SHP77 treated with DMSO at 0.1 percent for 48 hours (cell line): ENCODE measurements at places on chromosomes 2 and 18.

DNA sequence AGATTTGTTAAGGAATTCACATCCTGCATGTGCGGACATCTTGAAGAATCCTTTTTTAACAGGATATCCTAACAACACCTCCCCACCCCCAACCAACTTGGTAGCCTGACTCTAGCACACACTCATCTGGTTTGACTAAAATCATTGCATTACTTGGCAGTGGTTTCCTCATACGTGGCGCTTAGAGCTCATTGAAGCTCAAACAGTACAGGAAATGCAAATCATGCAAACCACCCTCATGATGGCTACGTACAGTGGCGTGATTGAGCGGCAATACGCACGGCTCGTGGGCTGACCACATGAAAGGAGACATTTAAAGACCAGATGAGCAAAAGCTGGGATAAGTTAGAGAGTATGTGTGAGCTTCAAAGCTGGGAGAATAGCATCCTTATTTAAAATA, 336.2 kb downstream of the ZEB2 start:
- DNase-seq: no peak

GRCh38 chr2:19358242-19359020, at the start of gene OSR1:
TSS of gene OSR1 (minus strand) at chr2:19358623. CDS start at chr2:19353805, 4,818 bp downstream.
- DNase-seq: no peak

DNA sequence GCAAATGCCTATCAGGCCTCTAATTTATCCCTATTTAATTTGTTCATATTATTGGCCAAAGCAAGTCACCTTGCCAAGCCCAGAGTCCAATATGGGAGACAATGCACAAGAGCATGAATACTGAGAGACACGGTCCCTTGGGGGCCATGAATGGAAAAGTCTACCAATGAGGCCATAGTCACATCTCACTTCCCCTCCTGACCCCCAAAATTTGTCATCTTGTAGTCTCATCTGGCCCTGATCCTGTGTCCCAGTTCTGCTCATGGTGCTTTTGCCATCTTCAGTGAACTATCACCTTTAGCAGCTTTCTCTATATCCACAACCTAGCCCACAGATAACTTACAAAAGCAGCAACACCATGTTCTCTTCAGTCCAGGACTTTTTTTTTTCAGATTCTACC, 302.7 kb upstream of the MGAT5 start:
- no peak for DNase-seq

- DNase-seq: no peak
Measured at GRCh38 chr18:36887114-36887513, 58.2 kb downstream of the KIAA1328 start.

- no peak for DNase-seq
Measured at GRCh38 chr2:234462218-234462992, 34.5 kb downstream of the ARL4C start.

- no peak for DNase-seq
Measured at GRCh38 chr2:211368467-211368866, 812.1 kb downstream of the CPS1 start.

- DNase-seq: no peak
Measured at GRCh38 chr2:33791625-33792024, 192.5 kb upstream of the FAM98A start.

GRCh38 chr2:226467221-226467620, 332.4 kb downstream of the IRS1 start:
- DNase-seq: no peak

DNA sequence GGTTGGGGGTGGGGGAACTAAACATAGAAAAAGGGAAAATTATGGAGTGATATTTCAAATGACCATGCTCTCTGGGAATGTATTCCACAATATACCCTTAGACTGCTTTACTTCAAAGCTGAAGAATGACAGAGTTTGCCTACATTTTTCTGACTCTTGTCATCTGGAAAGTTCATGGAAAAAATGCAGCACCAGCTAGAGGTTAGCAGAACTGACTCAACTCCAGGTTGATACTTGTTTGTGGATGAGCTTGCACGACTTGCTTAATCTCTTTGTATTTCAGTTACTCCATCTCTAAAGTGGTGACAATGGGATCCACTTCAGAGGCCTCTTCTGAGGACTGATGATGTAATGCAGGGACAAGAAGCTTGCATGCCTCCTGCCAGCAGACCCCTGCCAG, 824.0 kb upstream of the ID2 start:
- no peak for DNase-seq

DNA sequence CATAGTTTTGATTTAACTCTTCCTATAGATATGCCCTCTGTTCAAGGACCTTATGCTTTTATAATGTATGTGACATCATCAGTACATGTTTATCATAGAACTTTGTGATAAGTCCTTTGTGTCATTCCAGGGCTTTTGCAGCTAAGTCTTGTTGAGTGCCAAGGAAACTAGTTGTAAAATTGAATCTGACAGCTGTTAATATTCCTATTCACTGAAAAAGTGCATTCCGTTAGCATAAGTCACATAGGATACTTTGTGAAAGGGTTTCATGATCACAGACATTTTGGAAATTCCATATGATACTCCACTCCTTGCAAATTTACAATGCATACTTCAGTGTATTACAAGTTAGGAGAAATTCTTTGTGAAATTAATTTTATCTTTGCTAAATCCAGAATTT, 503.4 kb downstream of the CCDC85A start:
- DNase-seq: no peak

GRCh38 chr2:48717846-48718245, 37.7 kb downstream of the LHCGR start:
- DNase-seq: no peak

DNA sequence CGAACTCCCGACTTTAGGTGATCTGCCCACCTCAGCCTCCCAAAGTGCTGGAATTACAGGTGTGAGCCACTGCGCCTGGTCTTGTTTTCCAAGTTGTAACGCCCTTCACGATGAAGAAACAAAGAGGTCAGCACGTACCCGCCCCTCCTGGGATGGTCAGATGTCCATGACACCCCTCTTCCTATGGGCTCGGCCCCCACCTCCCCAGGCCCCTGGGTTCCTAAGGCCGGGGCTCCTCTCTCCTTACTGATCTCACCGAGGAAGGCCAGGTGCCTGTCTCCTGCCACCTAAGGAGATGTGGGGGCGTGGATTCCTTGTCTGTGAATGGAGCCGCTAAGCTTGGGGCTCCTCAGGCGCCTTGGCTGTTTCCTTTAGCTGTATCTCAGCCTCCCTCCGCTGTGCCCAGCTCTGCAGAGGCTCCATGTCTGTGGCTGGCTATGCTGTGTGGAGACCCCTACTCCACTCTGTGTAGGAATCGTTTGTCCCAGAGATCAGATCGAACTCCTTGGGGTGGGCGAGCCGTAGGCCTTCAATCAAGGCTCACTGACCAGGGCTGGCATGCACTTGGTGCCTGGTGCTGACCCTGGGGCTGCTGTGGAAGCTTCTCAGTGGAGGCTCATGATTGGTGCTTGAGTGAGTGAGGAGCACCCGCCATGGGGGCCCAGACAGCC, 8.8 kb downstream of the COLEC11 start:
- no peak for DNase-seq

DNA sequence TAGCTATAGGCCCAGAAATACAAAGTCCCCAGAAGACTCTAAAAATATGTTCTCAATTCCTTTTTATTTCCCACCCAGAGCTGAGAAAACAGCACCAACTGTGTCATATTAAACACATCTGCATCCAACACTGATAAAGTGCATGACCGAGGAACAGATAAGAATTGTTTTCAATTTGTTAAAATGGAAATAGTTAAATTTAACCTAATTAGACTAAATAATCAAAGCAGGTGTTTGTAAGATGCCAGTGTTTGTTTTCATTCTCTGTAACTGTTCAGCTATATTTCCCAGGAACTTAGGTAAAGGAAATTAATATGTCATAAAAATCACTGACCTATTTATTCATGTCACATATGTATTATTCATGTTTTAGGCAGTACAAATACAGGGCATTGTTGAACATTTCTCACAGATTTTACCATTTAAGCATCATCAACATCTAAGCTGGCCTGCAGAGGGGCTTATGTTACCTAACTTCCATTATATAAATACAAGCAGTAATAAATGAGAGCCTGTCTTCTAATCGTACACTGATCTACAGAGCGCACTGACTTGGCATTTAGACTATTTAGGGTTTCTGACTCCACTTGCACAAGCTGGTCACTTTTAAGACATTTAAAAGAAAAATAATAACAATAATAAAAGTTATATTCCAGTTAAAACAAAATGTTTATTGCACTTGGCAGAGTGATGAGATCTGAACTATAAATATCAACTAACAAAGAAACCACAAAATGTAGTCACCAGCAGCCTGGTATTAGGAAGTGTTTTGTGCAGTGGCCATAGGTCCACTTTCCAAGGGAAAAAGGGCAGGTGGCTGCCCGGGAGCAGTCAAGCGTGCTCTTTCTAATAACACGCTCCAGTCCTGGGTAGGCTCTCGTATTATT, 86.6 kb upstream of the ZFP36L2 start:
- DNase-seq: peak; percentile 60

DNA sequence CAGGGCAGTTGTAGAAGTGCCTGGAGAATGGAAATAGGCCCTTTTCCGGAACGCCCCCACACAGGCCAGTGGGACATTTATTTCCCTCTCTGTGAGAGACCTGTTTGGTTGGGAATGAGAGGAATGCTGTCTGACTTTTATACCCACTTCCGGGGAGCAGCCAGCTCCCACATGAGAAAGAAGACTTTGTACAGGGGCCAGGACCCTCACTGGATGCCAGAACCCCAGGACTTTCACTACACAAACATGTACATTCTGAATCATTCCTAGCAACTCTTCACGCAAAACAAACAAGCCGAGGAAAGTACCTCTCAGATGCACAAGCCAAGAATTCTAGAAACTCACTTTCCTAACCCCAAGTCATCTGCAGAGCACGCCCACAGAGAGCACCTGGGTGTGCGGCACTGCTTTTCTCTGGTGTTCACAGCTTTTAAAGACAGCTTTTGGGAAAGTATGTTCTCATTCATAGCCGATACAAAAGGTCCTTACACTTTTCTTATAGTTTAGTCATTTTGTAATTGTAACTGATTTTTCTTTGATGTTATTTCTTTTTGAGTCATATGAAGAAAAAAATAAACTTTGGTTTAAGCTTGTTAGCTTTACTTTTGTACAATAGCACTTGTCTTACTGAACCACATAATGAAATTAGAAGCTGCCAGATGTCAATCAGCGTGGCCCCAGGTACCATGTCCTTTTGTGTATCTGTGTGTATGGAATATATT, 856.1 kb upstream of the ID2 start:
- no peak for DNase-seq

DNA sequence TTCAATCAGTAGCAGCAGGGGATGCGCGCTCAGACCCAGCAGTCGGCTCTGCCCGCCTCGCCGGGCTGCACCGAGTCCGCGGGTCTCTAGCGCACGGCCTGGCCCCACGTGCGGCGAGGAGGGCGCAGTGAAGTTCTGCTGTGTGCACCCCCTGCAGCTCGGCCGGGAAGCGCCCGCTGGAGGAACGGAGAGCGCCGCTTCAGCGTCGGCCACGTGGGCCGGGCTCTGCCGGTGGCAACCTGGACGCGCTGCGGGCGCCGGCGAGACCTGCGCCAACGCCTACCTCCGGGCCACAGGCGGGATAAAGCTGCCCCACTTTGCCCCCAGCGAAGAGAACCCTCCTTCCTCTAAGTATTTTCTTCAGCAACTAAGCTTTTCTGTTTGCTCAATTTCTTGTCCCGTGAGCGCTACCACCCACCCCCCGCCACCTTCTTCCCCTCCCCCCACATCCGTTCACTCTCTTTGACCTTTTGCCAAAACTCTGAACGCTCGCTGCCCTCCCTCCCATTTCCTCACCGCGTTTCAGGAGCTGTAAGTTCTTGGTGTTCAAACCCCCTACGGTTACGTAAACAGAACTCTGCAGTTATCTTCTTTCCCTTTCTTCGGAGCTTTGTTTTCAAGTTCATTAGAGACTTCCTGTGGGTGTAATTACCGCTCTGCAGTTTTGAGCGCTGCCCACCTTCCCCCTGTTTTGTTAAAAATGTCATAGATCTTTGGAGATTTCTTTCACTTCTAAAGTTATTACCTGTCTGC, 42.6 kb upstream of the EDAR start:
- DNase-seq: no peak

GRCh38 chr2:181306785-181307184, 150.4 kb upstream of the ITGA4 start:
- no peak for DNase-seq

DNA sequence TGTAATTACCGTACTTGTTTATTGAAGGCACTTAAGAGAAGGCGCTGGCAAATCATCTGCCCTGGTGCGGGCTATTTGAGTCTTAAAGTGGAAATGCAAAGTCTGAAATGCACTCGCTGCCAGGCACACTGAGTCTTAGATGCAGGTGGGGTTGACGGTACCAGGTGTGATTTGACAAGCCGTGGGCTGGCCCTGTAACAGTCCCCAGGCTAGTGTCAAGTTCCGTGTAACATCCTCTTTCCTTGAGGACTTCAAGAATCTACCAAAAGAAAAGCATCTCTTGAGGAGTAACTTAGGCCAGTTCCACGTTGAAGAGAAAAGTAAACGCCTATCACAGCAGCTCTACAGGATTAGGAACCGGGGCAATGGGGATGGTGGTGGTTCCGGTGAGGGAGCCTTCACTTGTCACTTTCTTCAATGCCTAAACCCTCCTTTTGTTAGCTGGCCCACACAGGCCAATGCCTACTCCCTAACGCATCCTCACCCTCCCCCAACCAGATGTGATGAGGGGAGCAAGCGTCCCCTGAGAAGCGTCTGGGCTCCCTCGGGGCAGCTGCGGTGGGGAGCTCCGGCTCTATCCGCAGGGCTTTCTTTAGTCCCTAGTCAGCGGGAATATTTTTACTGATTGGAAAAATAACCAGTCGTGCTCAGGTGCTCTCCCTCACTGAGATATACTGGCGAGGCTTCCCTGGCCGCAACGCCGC, 1.5 kb upstream of the UGP2 start:
- DNase-seq: no peak

- DNase-seq: no peak
Measured at GRCh38 chr2:37283207-37283606, 41.4 kb downstream of the PRKD3 start.

DNA sequence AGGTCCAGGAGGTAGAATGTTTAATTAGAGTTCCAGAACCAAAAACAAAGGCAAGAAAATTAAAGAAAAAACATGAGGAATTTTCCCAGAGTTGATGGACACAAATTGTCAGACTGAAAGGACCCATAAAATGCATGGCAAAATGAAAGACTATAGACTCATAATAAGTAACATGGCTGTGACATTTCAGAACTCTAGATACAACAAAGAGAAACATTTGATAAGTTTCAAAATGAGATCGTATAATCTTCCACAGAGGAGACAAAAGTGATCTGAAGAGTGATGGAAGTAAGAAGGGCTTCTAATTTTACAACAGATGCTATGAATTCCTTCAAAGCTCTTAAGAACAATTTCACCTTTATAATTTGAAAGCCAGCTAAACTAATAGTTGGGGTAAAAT, 20.4 kb downstream of the ORC4 start:
- no peak for DNase-seq

GRCh38 chr2:233021771-233022170, 8.7 kb upstream of the NGEF start:
- no peak for DNase-seq

DNA sequence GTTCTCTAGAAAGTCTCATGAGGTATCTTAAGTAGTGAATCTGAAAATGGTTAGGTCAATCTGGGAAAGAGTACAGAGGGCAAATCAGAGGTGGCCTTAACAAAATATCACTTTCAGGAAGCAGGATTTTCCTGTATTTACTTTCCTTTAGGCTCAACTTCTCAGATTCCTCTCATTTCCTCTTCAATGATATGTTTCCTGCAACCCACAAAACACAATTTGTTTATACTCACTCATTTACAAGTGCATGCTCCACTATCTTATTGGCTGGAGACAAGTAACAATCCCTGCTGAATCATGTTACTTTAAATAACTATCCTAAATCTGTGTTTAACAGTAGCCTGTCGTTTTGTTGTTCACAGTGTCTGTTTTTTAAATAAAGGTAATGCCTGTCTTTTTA, 228.1 kb downstream of the DSC3 start:
- DNase-seq: no peak

- no peak for DNase-seq
Measured at GRCh38 chr2:144152817-144153271, 367.1 kb downstream of the ZEB2 start.
